Right renal cortex interstitium (tissue), 3 donors: ENCODE measurements at places on chromosomes 2 and 18.

GRCh38 chr2:177670791-177671535 lies 278.4 kb downstream of the AGPS start:
- DNase-seq, result no peak

DNA sequence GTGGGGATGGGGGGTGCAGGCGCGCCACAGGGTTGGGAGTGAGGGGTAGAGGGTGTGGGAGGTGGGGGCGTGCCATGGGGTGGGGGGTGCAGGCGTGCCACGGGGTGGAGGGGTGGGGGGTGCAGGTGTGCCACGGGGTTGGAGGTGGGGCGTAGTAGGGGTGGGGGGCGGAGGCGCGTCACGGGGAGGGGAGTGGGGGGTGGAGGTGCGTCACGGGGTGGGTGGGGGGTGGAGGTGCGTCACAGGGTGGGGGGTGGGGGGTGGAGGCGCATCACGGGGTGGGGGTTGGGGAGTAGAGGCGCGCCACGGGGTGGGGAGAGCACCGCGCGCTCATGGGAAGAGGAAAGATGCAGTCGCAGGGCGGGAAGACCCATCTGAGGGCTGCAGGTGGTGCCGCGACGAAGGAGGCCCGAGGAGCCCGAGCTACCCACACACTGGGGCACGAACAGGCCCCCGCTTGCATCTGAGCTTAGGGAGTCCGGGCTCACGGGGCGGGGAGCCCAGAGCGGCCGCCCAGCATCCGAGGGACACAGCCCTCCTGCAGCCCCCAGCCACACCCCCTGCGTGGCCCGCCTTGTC lies 37.5 kb downstream of the SNED1 start:
- DNase-seq, result no peak

DNA sequence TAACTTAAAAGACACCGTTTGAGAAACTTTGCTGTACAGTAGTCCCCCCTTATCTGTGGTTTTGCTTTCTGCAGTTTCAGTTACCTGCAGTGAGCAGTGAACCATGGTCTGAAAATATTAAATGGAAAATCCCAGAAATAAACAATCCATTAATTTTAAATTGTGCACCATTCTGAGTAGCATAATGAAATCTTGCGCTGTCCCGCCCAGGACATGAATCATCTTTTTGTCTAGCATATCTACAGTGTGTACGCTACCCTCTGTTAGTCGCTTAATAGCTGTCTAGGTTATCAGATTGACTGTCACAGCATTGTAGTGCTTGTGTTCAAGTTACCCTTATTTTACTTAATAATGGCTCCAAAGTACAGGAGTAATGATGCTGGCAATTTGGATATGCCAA lies 6.1 kb downstream of the ARPC2 start:
- DNase-seq, result no peak

- DNase-seq, result no peak
These were observed 50.1 kb upstream of the CCDC150 start for GRCh38 chr2:196589419-196589818.

GRCh38 chr18:10669441-10670100 lies 143.7 kb downstream of the NAPG start:
- no peak for DNase-seq

- no peak for DNase-seq
These were observed 65.0 kb downstream of the NYAP2 start for GRCh38 chr2:225464346-225465025.

GRCh38 chr2:168633895-168634294 lies 168.5 kb upstream of the NOSTRIN start:
- no peak for DNase-seq

DNA sequence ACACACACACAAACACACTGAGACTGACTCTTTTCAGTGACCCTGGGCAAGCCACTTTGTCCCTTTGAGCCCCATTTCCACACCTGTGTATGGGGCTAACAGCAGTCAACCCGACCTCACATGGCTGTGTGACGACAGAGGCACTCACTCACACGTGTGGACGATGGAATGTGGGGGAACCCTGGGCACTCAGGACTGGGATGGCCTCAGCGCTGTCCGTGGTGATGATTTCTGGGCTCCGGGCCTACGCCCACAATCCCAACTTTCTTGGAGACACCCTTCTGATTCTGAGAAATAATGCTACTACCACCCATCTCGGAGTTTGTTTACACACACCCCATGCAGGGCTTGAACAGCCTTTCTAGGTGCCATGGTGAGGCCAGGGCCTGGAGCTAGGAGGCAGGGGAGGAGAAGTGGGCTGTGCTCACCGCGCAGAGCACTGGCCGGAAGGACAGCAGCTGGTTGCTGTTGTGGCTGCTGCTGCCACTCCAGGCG lies 1.5 kb downstream of the CRYBA2 start:
- DNase-seq, result no peak

GRCh38 chr2:70779911-70780545 lies 10.4 kb downstream of the FIGLA start:
- DNase-seq, result no peak

GRCh38 chr2:50347358-50348044 lies 684.4 kb downstream of the NRXN1 start:
- peak; percentile 13 for DNase-seq

DNA sequence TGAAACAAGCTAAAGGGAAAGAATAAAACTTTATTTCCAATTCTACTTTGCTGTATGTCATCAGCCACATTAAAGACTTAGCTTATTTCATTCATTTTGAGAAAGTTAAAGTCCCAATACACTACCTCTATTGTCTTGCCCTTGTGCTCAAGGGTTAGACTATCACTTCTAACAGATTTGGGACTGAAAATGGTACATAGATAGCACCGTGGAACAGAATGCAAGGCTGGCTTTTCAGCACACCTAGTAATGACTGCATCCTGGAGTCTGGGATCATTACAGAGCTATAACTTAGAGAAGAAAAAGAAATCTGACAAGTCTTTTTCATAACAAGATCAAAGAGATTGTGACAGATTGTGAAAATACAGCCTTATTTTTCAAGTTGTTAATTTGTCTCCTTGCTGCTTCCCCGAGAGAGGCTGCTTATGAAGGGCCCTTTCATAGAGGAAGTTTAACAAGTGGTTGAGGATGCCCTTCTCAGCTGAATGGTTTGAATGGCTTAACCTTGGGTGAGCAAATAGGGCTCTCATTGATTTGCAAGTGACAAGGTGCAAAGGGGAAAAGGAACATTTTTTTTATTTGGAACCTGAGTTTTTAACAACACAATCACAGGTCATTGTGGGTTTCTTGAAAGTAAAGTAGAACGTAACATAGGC lies 371.8 kb downstream of the EPHA4 start:
- DNase-seq, result no peak

- no peak for DNase-seq
These were observed 15.0 kb downstream of the TOGARAM2 start for GRCh38 chr2:28995765-28996750.

GRCh38 chr2:9149726-9150567 lies 56.7 kb upstream of the ASAP2 start:
- no peak for DNase-seq

GRCh38 chr18:28512357-28512756 lies 335.4 kb upstream of the CDH2 start:
- DNase-seq, result no peak

DNA sequence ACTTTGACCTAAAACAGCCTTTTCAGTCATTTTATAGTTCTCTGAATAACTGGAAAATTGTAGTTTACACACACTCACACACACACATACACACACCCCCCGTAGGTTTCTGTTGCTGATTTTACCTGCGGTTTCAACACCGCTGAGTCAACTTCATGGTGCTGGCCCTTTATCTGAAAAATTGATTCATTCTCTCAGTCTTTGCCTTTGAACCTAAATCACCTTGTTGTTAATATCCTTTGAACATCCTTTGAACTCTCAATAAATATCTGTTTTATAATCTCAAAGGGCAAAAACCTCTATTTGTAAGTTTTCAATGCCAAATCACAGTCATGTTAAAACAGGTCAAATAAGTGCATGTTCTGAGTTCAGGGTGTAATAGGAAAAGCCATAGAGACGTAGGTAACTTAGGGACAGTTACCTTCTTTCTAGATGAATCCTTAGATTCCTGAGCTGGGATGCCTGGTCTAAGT lies 109.0 kb upstream of the BZW1 start:
- no peak for DNase-seq

DNA sequence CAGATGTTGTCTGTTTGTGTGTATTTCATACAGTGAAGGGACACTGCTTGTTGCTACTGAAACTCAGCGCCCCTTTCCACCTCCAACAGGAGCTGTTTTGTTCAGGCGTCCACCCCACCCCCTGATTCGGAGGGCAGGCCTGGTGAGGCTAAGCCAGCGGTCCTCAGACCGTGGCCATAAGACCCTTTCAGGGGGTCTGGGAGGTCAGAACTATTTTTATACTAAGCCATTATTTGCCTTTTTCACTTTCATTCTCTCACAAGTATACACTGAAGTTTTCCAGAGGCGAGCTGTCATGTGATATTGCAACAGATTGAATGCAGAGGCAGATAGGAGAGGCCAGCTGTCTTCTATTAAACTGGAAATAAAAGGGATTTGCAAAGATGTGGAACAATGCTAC lies 39.7 kb upstream of the IGFBP5 start:
- peak; percentile 40 for DNase-seq

GRCh38 chr2:96091141-96091710 lies 25.1 kb downstream of the ADRA2B start:
- DNase-seq, result no peak

DNA sequence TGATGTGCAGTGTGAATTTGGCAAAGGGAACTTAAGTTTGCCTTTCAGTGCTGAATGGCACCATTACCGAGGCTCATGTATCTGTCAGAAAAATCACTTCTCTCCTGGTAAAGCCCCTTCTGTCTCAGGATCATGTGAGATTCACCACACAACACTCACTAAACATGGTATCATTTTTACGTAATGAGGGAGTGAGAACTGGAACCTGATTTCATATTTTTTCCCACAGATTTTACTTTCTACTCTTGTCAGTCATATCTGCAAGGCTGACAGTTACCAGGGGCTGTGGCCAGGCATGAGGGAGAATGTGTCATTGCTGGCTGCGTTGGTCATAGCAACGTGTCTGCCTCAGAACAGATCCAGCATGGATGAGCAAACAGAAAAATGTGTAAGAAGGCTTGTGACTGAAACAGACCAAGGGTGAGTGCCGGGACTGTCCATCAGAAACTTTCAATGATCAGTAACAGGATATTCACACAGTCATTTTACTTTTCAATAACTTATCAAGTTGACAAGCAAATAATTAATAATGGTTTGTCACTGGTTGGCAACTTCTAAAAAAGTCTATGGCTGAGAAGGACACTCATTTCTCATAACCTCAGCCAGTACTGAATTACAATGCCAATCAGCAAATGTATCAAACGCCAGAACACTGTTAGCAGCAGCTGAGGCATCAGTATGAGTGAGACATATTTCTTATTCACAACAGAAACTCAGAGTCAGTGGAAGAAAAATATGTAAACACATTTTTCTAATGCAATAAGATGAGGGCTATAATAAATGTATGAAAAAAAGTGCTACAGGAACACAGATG lies 100.5 kb downstream of the CDC42EP3 start:
- DNase-seq, result no peak

GRCh38 chr18:62939433-62939832 lies 224.1 kb downstream of the PHLPP1 start:
- peak; percentile 10 for DNase-seq

- DNase-seq, result no peak
These were observed 21.6 kb downstream of the PRKRA start for GRCh38 chr2:178429336-178429735.

DNA sequence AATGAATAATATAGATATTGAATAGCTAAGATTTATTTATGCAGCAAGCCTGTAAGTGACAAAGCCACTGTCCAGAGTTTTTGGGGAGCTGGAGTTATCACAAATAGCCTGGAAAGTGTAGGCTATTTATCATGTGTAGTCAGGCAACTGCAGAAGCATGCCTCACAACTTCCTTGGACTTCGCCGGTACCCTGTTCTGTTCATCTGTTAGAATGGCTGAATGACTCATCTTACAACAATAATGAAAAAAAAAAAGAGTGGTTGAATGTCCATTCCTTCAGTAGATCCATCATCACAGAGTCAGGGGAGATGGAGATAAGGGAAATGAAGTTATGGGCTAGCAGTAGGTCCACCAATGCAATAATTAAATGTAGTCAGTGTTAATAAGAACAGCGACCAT lies 24.0 kb upstream of the ATP5MC3 start:
- DNase-seq, result no peak

DNA sequence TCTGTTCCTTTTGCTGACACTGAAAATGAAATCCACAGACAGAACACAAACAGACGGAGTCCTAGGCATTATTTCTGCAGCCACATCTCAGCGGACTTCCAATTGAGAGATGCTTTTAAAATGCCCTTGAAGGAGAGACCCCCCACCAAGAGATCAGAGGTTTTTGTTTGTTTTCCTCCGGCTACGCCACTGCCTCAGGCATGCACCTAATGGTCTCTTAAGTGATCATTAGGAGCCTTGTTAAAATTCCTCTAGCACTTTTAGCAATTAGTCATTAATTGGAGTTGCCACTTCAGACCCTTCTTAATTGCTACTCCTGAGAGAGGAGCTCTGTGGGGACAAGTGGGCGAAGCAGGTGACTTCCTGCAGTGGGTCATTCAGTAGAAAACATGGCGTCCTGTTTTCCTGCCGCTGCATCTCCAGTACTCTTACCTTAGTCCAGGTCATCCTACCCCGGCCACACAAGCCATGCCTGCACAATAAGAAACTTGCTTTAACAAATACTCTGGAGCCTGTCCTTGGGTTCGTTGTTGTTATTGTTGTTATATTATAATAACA lies 257.7 kb upstream of the CHAC2 start:
- DNase-seq, result no peak

DNA sequence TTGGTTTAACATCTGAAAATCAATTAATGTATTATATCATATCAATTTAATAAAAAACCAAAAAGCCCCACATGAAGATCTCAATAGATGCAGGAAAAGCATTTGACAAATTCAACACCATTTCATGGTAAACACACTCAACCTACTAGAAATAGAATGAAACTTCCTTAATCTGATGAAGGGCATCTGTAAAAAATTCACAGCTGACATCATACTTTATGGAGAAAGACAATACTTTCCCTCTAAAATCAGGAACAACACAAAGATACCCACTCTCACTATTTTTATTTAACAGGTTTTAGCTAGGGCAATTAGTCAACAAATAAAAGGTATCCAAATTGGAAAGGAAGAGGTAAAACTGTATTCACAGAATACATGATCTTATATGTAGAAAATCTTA lies 303.0 kb upstream of the ZEB2 start:
- DNase-seq, result no peak

DNA sequence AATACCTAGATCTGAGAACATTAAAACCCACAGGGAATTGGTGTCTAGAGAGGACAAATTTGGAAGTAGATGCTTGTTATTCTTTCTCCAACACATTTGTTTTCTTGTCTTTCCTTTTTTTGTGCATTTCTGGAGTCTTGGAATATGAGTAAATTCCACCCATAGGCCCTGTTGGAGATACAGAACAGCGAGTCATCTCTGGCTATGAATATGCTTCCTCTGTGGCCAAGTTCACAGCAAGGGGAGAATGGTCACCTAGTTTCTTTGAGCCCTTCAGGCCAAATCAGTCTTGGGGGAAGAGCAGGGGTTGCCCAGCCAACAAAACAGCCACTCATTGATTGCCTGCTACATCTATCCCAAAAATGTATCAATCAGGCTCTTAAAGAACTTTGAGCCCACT lies 31.3 kb downstream of the SP140L start:
- no peak for DNase-seq
